ENCODE measurements at places on chromosomes 7 and 10.

DNA sequence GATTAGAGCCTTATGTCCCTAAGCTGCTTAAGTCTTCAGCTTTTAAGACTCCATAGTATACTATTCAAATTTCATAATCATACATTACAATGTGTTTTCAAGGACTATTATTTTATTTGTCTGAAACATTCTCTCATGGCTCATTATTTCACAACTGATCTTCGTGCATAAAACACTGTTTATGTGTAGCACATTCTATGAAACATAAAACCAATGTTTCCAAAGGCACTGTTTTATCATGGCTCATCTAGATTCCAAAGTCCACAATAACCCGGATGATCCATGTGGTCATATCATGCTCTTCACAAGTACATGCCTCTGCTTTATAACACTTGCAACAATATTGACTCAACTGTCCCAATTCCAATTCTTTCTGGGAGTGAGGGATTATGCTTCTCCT, 806.1 kb downstream of the TNS3 start:
- DNase-seq, result no peak

- no peak for DNase-seq
Measured at GRCh38 chr7:47932466-47933037, 15.7 kb downstream of the PKD1L1 start.

DNA sequence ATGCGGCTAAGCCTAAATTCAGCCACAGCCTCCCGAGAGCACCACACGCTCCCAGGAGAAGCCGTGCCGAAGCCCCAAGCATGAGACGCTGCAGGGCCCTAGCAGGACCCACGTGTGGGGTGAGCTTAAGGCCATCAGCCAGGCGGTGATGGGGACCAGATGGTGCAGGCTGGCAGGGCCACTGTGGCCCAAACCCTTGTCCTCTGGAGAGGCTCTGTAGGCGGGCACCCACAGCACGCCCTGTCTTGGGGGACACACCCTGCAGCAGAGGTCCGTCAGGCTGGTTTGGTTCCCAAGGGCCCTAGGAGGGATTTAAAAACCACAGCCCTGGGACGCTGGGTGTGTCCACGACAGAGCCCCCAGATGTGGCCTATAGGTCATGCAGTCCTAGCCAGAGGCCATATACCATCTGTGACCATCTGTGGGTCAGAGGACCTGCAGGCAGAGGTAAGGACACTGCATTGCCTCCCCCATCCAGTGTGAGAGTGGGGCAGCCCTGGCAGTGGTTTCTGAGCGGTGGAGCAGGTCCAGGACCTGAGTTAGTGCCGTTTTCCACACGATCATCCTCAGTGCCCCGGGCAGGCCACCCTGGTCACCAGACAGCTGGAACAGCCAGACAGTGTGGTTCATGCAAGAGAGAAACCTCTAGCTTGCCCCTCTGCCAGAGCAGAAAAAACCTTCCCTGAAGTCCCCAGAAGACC, 39.6 kb upstream of the INPP5A start:
- DNase-seq, result no peak

DNA sequence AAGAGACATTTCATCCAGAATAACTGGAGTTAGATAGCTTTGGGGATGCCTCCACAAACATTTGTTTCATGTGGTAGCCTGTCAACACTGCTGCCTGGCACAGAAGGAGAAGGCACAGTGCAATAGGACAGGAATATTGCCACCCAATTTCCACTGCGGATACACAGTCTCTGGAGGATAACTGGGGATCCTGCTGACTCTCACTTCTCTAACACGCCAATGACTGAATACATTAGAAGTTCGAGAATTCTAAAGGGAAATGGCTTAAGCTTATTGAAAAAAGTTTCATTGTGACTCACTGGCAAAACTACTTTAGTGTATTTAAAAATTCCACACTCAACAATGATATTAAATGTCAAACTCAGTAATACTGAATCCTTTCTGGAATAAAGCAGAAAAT, 12.9 kb downstream of the ARL3 start:
- no peak for DNase-seq

DNA sequence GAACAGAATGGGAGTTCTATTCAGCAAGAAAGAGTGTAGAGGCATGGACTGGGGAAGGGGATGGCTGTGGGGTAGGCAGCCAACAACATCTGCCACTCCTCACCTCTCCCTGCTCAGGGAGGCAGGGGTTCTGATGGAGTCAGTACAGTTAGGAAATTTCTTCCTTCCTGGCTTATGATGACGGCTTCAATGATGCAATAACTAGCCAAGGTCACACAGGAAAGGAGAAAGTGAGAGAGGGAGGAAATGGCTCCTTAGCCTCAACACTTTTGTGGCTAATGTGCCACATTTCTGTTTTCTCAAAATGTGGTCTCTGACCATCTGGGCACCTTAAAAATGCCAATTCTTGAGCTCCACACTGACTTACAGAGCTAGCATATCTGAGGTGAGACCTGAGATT, 79.3 kb upstream of the PDZD8 start:
- DNase-seq, result no peak

- DNase-seq, result no peak
Measured at GRCh38 chr10:26214551-26215395, 1.8 kb upstream of the GAD2 start.

GRCh38 chr10:120768227-120768626, 82.9 kb upstream of the WDR11 start:
- DNase-seq, result no peak

DNA sequence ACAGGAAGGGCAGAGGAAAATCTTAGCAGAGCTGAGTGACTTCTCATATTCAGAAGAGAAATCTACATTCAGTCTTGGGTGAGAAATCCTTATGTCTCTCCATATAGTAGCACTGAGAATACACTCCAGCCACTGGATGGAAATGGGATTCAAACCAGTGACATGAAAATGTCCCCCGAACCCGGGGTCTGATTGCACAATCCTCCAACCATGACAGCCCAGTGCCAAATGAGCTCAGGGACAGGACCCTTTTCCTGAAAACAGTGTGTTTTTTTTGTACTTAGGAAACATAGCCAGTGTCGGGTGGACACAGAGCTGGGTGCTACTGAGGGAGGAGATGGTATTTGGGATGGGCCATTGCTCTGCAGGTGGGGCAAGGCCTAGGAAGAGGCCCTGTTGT, 185.6 kb downstream of the CXCL12 start:
- DNase-seq, result no peak

GRCh38 chr7:6419310-6419773, 28.4 kb downstream of the DAGLB start:
- no peak for DNase-seq

Data from DMS 273 treated with DMSO at 0.1 percent for 48 hours (cell line).